Epithelial cell of esophagus (primary cell): ENCODE measurements at places on chromosomes 7 and 10.
A peak's percentile ranks its signal among the peaks of the same experiment; 100 is the strongest.

DNA sequence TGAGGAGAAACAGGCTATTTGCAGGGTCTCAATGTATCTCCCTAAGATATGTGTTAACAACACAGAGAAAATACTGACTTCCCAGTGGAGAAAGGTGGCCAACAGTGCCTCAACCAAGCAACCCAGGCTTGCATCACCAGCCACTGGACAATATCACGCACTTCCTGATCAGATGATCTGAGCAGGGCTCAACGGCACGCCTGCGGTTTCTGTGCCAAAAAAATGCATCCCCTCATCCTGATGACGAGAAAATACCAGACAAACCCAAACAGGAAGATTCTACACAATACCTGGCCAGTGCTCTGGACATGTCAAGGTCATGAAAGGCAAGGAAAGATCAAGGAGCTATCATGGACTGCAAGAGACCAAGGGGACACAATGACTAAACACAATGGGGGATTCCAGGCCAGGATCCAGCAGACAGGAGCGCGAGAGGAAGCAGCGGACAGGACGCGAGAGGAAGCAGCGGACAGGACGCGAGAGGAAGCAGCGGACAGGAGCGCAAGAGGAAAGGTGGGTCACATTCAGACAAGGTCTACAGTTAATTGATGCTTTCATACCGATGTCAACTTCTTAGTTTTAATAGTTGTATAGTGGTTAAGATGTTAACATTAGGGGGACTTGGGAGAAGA, 51.1 kb downstream of the GNA12 start:
- DNase-seq, result no peak

DNA sequence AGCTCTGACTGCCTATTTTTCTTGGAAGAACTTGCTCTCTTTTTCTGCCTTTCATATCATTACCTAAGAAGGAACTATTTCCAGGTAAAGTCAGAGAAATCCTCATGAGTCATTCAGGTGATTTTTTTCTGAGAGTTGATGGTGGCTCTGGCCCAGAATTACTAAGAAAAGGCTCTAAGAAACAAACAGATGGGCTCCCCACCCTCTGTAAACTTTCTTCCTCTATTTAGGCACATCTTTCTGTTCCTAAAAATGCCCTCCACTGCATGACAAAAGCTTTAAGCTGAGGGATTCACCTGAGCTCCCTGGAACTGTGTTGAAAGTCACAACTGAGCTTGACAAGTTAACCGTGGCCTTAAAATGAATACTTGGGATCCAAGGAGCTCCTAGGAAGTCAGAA, 1.6 kb downstream of the OLAH start:
- DNase-seq, result peak; percentile 46

DNA sequence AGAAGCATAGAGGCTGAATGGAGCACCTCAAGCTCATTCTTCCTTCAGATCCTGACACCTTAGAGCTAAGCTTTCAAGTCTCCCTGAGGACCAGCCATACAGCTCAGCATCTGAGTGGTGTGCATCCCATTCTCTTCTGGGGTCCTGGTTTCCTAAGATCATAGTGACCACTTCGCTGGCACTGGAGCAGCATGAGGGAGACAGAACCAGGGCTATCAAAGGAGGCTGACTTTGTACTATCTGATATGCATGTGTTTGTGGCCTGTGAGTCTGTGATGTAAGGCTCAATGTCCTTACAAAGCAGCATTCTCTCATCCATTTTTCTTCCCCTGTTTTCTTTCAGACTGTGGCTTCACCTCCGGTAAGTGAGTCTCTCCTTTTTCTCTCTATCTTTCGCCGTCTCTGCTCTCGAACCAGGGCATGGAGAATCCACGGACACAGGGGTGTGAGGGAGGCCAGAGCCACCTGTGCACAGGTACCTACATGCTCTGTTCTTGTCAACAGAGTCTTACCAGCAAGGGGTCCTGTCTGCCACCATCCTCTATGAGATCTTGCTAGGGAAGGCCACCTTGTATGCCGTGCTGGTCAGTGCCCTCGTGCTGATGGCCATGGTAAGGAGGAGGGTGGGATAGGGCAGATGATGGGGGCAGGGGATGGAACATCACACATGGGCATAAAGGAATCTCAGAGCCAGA, 31.0 kb downstream of the PRSS2 start:
- DNase-seq, result no peak

DNA sequence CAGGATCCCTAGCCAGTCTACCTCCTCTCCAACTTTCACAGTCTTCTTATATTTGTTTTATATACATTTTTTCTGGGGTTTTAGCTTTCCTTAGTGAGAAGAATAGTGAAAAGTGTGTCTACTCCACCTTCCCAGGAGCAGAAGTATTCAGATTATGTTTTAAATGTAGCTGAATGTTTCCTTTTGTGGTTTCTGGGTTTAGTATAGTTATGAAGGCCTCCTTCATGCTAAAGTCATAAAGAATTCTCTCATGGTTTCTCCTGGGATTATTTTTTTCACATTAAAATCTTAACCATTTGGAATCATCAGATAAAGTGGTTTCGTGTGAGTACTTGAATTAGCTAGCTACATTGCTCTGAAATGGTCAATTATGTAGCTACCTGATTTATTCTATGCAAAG, 50.9 kb downstream of the ANKMY2 start:
- DNase-seq, result no peak

- no peak for DNase-seq
These were observed 217.8 kb downstream of the PTPRN2 start for GRCh38 chr7:158369866-158370265.

DNA sequence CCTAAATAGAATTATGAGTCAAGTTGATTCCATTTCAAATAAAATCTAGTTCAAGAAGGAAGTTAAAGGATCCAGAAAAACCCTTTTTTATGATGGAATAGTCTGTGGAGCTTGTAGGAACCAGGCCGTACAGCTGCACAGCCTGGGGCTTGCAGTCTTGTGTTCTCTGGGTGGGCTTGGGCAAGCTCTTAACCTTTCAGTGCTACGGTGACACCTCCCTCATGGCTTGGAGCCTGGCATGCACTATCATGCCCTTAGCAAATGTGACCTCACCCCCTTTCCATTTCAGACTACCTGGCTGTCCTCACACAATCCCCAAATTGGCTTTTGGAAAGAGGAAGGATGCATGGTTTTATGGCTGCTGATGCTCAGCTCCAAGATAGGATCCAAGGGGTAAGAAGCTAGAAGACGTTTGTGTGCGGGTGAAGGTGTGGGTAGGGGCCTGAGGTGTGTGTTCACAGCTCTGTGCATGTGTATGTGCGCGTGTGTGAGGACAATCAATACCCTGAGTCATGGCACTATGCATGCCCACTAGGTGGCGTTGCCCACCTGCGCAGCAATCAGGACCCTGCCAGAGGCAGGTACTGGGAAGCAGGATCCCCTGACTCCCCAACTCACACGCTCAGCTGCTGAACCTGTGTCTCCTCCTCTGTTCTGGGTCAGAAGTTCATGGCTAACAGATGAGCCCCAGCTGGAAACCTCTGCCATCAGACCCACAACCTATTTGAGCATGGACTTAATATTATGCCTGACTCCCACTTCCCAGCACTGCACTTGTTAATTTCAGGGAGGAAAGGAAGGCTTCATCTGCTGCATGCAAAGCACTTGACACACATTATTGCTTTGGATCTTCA, 113.4 kb downstream of the PTPN20 start:
- peak; percentile 72 for DNase-seq

DNA sequence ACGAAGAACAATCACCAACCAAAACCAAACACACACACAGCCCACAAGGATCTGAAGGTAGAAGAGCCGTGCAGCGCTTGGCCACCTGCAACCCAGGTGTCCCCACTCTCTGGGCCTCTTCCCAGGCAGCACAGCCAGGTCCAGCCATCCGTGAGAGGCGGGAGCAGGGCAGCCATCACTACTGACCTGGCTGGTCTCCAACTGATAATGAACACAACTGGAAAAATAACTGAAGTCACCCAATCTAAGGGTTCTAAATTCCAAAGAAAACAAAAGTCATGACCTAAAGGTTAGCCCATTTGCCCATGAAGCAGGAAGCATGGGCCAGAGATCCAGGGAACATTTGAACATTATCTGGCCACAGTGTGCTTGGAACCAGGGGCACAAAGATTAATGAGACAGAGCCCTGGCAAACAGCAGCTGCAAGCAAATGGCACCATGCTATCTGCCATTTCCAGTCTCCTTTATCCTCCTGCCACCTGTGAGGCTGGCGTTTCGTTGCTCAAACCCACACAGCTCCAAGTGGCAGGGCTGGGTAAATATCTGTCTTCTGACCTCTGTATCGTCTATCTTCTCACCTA, 207.9 kb downstream of the TNS3 start:
- no peak for DNase-seq

DNA sequence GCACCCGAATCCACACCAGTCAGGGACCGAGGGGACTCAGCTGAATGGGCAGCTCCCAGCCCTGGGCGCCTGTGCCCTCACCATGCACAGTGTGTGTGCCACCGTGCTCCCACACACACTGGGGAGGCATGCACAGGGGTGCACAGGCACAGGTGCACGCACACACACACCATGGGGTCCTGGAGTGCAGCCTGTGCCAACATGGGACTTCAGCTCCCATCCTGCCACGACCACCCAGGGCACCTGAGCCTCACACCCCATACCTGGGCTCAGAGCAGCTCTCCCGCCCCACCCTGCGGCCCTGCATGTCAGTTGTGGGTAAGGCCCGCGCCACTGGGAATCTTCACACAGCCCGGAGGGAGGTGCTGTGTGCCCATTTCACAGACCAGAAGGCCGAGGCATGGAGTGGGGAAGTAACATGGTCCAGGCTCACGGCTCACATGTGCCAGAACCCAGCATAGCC, 8.0 kb downstream of the ELFN1 start:
- no peak for DNase-seq

- DNase-seq, result peak; percentile 27
These were observed 232.8 kb upstream of the NPSR1 start for GRCh38 chr7:34425194-34425593.

- DNase-seq, result no peak
These were observed 275.8 kb upstream of the LYZL1 start for GRCh38 chr10:29012926-29013554.

DNA sequence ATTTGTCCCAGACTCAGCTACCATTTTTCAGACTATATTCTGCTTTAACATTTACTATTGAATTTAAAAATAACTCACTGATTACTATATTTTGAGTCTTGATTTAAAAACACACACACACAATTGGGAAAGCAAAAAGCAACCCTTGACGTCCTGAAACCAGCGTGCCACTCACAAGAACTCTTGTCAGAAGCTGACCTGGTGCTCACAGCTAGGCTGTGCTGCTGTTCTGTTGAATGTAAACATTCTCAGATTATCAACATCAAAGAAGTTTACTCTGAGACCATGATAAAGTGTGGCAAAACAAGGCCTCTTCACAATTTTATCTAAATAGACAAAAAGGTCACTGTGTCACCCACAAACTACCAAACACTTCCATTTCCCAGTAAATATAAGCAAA, 62.6 kb upstream of the CACNA2D1 start:
- DNase-seq, result no peak

DNA sequence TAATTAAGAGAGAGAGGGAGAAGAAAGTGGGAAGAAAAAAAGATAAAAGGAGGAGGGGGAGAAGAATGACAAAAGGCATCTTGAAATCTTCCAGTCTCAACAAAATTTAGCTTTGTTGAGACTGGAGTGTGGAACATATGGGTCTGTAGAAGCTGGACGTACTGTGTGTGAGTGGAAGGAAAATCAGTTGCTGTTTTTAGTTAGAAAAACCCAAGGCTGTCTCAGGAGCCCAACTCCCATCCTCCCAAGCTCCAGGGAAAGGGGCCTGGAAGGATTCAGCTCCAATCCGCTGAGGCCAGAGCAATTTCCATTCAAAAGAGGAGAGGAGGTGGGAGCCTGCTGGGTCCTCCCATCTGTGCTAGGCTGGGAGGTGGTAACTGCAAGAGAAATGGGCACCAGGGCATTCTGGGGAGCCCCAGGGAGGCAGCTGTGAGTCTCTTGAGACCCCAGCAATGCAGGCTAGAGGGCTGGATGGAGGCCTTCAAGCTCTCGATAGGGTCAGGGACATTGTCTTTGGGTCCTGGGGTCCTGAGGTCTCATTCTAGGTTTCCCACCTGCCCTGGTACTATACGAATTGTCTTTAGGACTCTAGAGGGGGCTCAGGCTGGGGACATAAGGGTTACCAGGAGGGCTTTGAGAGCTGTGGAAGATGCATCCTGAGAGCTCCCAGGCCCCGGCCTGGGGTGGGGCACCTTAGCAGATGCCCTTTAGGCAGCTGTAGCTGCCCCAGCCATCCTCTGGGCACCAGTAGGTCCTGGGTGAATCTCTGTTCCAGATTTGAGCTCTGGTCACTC, 21.4 kb downstream of the ADCYAP1R1 start:
- no peak for DNase-seq

GRCh38 chr10:93160829-93161228, 87.1 kb downstream of the CYP26A1 start:
- DNase-seq, result peak; percentile 59
